ENCODE measurements at places on chromosomes 6 and 20.

DNA sequence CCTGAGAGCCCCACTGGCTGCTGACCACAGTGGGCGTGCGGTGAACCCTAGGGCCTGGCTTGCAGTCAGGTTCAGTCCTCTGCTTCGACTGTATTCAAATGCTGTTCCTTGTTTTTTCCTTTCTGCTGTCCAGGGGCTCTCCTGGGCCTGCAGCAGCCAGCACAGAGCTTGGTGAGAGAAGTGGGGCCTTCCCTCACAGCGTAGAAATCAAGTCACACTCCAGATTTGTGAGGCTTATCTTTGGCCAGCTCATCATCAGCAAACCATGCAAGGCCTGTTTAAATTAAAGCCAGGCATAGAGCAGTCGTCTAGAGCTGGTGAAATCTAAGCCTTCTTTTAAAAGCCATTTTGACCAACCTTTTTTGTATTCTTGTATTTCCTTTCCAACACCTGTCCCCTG, 8.4 kb downstream of the FAM120B start:
- no peak for DNase-seq

GRCh38 chr20:58622671-58623578, 28.2 kb upstream of the STX16 start:
- DNase-seq = no peak

- DNase-seq = no peak
Observed at GRCh38 chr6:15763837-15764236, 101.0 kb upstream of the DTNBP1 start.

- DNase-seq = no peak
Observed at GRCh38 chr6:92582211-92582610, 837.1 kb downstream of the EPHA7 start.

- DNase-seq = no peak
Observed at GRCh38 chr6:25266456-25267100, 12.6 kb upstream of the CARMIL1 start.

DNA sequence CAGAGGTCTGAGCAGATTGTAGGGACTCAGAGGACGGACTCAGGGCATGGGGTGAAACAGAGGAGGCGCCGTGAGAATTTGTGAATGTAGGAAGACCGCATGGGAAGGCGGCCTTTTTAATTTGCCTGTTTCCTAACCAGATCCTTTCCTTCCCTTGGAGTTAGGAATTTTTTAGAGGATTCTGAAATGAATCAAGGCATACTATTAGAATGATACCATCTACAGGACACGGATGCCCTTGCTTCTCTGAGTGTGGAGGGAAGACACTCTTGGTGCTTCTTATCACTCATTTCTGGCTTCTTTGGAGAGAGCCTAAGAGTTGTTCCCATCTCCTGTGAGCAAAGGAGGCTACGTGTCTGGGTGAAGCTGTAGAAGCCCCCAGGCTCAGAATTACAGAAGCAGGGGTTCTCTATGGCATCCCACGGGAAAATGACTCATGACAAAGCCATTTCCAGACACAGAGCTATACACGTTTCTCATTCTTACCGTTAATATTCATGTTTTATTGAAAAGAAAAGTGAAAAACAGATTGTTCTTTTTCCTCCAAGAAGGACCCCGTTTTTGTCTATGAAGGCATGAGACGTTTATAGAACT, 148.5 kb downstream of the EDN3 start:
- no peak for DNase-seq

DNA sequence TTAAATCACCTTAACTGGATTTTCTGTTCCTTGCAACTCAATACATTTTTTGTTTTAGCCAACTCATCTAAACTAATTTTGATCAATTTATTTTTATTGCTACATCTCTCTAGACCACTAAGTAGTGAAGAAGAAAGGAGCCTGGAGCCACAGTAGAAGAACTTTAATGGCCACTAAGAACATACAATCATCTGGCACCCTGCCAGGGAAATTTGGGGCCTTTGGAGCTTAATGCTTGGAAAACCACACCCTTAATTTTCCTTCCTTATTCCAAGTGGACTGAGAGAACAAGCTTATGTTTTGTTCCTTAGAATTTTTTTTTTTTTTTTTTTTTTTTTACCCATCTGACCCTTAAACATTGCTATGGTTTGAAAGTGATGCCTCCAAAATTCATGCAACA, 12.0 kb upstream of the GMDS start:
- no peak for DNase-seq

GRCh38 chr6:130724089-130724488, 103.1 kb upstream of the SMLR1 start:
- DNase-seq = no peak

DNA sequence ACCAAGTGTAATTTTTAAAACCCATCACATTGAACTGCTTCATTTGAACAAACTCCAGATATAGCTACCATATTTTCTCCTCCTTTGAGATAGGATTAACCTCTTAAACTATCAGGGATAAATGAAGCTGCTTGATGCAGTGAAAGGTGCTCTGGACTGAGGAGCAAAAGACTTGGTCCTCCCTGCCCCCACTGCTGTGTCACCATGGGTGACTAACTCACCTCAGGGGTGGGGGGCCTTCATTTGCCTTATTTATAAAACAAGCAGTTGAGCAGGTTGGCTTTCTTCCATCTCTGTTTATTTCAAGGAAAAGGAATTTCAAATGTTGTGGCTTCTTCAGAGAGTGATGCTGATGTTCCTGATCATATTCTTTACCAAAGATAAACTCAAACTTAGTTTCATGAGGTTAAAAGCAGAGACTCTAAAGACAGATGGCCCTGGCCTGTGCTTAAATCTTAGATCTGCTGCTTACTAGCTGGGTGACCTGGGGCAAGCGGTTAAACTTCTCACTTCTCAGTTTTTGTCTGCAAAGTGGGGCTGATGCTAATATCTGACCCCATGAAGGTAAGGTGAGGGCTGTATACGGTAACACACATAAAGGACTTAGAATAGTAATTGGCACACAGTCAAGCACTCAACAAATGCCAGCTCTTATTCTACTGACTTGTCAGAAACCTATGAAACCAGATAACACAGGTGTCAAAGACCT, 50.5 kb downstream of the FHL5 start:
- DNase-seq = no peak

- no peak for DNase-seq
Observed at GRCh38 chr20:25120457-25120856, 38.5 kb upstream of the VSX1 start.

DNA sequence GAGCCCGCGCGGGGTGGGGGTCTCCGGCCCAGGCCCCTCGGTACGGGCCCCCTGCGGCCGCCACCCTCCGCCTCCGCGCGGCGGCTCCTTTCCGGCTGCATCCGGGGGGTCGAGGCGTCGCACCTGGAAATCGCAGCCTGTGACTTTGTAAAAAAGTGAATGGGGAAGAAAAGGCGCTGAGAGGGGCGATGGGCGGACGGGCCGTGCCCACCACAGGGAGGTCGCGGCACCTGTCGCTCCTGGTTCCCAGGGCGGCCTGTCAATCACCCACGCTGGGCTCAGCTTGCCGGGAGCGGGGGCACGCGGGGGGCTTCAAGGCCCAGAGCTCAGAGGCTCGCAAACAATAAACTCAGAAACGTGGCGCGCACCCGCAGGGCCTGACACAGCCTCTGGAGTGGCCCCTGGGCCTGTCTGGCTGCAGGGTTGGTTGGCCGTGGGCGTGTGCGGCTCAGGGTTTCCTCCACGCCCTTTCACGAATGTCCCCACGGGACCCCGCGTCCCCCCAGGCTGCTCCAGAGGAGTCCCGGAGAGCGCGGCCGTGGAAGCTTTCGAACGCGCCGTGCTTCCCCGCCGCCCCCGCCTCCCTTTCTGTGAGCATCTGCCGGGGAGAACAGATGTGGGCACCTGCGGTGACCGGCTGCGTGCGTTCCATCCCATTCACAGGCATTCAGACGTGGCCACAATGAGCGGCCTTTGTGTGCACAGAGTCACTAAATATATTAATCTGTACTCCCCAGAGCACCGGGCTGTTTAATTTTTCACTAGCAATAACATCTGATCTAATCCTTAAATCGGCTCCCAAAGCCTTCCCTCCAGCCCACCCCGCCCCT, 6.1 kb upstream of the DLL1 start:
- no peak for DNase-seq

- no peak for DNase-seq
Observed at GRCh38 chr6:66496659-66497058, 789.6 kb upstream of the EYS start.

DNA sequence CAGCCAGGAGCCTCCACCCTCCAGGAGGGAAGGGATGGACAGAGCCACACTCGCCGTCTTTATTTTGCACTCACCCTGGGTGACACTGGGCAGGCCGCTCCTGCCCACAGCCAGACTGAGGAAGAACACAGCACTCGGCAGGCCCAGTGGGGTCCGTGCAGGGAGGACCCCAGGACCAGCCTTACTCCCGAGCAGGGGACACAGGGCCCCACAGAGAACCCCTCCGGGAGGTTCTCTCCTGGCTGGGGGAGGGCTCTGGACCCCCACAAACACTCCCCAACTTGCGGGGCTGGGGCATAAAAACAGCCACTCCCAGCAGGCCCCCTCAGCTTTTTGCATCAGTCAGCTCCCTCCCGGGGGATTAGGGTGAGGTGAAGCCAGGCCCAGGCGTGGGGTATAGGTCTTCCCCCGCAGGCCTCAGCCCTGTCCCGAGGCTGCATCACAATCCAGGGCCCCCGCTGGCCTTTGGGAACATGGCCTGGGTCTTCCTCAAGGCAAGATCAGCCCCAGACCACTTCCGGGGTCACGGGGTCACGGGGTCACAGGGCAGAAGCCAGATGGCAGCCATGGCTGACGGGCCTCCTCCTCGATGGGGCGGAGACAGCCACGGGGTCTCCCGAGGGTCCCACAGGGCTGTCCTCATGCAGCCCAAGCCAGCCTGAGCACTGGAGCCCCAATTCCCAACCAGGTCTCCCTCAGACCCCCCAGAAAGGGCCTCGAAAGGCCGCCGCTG, 3.2 kb downstream of the TNFRSF6B start:
- DNase-seq = no peak

DNA sequence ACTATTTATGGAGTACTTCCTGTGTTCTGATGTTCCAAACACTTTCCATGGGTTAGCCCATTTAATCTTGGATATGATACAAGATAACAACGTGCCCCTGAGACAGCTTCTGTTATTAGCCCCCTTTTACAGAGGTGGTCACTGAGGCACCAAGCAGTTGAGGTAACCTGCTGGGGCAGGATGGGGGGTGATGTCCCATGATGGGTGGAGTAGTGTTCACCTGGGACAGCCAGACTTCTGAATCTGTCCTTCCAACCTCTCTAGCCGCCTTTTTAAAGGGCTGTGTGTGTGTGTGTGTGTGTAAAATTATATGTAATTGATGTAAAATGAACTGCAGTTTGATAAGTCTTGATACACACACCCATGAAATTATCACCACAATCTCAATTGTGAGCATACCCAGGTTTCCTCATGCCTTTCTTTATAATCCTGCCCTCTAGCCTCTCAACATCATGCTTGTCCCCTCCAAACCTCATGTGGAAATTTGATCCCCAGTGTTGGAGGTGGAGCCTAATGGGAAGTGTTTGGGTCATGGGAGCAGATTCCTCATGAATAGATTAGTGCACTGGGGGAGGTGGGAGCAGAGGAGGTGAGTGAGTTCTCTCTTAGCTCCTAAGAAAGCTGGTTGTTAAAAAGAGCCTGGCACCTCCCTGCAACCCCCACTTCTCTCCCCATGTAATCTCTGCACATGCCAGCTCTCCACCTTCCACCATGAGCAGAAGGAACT, 39.2 kb downstream of the PLAGL2 start:
- DNase-seq = no peak

DNA sequence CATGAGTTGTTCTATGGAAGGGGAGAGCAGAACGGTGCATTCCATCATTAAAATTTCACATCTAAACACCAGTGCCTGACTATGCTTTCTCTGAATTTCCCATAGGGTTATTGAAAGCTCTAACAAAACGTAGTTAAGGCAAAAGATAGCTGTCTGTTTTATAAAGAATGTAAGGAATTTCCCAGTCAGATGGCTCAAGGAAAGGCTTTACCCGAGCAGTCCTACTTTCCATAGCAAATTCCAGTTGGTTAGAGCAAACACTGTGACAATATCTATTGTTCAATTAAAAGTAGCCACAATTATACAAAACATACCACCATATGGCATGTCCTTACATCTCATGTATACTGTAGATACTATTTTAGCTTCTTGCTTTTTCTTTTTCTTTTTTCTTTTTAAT, 1059.5 kb upstream of the FLRT3 start:
- DNase-seq = no peak

- DNase-seq = no peak
Observed at GRCh38 chr20:54598352-54598751, 123.0 kb downstream of the DOK5 start.

GRCh38 chr20:57220337-57221145, 45.9 kb downstream of the BMP7 start:
- DNase-seq = no peak

- DNase-seq = no peak
Observed at GRCh38 chr6:69729870-69730449, 66.8 kb downstream of the LMBRD1 start.

DNA sequence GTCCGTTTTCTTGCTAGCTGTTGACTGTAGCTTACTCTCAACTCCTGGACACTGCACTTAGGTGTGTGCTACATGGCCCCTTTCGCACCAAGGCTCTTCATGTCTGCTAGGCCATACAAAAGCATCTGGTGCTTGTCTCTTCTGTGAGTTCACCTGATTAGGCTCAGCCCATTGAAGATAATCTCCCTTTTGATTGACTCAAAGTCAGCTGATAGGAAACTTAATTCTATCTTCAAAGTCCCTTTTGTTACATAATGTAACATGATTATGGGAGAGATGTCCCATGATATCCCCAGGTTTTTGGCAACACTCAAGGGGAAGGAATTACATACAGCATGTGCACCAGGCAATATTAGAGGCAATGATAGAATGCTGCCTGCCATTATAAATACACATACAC, 263.0 kb upstream of the JAG1 start:
- no peak for DNase-seq
